SJSA1 (cell line): ENCODE measurements at places on chromosomes 7 and 10. TPM values are rescaled to one million over a fixed set of nuclear protein-coding genes. Genes with fewer than 3 reads are reported as not detected.

DNA sequence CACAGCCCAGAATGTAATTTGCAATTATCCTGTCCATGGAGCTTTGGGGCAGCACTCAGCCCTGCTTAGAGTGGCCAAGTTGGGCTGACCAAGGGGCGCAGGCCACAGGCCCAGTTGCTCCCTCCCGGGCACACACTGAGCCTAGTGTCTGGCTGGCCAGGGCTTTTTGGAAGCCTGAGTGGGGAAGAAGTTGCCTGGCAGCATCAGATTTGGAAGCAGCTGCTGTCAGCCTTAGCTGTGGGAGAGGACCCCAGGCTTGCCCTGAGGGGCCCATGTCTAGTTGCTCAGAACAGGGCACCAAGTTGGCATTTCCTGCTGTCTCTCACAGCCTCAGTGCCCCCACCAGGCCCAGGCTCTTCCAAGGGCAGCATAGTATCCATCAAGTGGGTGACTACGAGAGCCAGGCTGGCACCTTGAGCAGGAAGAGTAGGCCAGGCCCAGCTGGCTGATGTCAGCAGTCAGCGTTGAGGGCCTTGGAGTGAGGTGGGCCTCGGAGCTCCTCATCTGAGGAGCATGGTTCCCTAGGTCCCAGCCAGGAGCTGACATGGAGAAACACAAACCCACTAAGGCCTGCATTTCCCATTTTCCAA lies 14.4 kb downstream of the ANTXRL start:
- peak; percentile 33 for DNase-seq

DNA sequence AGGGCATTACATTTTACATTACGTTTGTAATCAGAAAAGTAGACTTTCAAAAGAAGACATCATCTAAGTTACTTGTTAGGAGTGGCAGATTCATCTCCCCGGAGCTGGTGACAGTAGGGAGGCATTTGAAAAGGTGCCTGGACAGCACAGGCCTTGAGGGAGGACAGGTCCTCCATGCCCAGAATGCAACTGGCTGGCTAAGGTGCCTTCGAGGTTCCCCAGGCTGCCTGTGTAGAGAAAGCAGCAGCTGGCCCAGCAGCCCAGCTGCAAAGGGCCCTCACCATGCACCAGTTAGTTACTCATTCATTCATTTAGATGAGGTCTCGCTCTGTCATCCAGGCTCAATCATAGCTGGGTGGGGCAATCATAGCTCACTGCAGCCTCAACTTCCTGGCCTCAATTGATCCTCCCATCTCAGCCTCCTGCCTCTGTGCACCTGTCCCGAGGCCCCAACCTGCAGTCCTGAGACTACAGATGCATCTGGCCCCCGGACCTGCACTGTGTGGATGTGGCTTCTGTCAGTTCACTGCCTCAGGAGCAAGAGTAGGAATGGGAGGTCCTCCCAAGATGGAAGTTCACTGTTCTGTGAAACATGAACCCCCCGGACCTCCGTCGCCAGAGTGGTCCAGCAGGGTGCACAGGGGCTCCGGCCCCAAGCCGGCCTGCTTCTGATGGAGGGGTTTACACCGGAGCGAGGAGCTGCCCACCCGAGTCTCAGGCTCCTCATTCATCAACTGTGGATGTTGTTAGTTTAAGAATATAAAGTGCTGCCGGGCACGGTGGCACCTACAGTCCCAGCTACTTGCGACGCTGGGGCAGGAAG lies 36.6 kb downstream of the PRKAG2 start:
- no peak for DNase-seq

DNA sequence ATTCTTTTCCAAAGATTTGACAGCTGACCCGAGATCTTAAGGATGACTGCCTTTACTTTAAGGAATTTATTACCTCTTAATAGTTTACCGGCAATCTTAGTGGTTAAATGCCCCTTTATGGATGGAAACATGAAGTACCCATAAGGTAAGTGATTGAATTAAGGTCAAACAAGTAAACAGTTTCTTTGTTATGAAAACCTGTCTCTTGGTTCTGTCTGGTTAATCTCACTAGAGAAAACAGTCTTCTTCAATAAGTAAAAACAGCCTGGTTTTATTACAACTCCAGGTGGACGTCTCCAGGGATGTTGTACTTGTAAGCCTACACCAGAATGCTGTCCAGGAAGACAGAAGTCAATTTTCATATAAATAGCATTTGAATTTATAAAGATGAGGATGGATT lies 161.8 kb upstream of the MTPN start:
- DNase-seq, result no peak

DNA sequence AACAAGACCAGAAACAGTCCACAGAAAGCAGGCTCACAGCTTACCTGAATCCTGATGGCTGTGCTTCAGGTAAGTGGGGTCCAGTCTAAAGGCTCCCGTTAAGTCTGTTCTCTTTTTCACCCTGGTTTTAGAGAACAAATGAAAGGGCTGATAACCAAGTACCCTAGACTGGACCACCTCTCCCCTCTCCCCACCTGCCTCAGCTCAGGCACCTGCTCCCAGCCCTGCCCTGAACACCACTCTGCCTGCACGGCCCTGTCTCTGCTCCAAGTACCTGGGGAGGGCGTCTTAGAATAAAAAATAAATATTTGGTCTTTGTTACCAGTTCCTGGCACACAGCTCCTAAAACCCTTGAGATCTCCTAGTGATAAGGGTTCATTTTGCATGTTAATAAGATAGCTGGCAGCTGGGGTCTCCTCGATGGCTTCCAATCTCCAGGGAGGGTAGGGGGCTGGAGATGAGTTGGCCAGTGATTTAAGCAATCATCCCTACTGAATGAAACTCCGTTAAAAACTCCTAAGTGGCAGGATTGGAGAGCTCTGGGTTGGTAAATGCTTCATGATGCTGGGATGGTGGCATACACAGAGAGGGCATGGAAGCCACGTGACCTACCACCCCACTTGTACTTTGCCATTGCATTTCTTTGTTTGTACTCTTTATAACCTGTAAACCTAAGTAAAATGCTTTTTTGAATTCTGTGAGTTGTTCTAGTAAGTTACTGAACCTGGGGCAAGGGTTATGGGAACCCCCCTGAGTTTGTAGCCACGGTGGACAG lies 29.8 kb upstream of the FIGNL1 start:
- no peak for DNase-seq

The UPF2 gene
- total RNA-seq, result 13.8 and 18.6 TPM in 2 replicates

DNA sequence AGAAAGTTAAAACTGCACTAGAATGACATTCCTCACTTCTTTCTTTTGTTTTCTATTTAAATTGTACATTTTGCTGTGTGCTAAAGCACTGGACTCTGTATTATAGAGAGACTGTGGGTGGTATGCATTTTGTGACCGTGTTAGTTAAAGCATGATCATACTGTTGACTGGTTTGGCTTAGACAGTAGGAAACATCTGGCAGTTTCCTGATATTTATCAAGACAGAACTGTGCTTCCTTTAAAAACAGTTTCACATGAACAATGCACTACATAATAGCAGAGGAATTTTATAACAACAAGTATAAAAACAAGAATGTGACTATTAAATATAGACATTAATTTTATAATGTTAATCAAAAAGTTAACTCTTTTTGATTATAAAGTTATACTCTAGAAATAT lies 23.1 kb downstream of the GNG11 start:
- no peak for DNase-seq

The LRGUK gene
- 0.05 TPM in 1 of 2 replicates, not detected in the other for total RNA-seq

The CALHM1 gene
- total RNA-seq, result not detected in 2 replicates
